ENCODE measurements at places on chromosomes 4 and X.
A peak's percentile ranks its signal among the peaks of the same experiment; 100 is the strongest.

- DNase-seq, result no peak
Observed at GRCh38 chrX:41692162-41692749, 3.5 kb downstream of the GPR34 start.

DNA sequence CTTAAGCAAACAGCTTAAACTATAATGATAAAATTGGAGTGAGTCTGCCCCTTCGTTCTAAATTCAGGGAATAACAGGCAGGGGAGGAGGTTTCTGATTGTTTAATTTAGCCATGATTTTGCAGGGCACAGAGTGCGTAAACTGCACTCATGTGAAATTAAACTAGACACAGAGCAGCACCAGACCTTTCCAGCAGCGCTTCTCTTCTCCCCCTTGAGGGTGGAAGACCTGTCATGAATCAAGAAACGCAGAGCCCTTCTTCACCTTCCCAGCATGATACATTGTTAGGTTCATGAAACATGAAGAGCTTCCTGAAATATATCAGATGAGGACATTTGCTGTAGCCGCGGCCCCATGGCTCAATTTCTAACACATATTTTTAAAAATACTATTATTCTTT is 63.1 kb downstream of the FAM114A1 start:
- DNase-seq, result no peak

DNA sequence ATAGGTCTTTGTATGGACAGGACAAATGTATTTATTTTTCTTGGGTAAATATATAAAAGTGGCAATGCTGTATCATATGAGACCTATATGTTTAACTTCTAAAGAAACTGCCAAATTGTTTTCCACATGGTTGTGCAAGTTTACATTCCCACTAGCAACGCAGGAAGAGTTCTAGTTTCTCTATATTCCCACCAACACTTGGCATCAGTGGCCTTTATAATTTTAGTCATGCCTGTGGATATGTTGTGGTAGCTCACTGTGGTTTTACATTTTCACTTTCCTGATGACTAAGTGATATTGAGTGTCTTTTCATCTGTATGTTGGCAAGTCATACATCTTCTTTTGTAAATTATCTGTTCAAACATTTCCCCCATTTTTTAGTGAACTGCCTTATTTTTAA is 126.0 kb downstream of the EMCN start:
- peak; percentile 24 for DNase-seq

DNA sequence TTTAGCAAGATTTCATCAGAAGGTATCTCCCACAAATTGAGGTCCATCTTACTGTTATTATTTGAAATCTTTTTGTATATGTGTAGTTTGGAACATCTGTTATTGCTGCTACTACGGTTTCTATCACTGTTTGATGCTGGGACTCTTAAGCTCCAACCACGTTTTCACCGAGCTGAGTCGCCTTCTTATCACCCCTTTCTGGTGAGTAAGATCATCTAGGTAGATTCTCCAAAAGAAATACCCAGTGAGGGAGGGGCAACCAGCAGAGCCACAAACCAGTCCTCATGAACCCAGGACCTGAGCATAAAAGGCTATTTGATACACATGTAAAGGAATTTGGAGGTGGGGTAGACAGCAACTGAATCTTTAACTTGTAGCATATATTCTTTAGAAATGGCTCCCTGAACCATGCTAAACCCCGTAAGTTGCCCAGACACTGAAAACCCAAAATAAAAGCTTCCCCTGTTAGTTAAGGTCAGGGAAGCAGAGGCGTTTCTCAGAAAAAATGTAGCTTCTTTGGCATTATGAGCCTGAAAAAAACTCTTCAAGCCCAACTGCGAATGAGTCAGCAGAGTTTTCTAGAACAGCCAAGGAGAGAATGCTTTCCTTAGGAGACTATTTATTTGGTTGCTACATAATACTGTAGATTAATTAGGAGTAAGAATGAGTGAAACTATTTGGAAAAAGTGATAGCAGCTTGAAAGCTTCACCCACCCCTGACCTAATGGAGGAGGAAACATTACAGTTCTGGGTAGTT is 53.8 kb upstream of the ATXN3L start:
- DNase-seq, result peak; percentile 58

GRCh38 chr4:104501290-104501689 is 6.6 kb upstream of the CXXC4 start:
- no peak for DNase-seq

DNA sequence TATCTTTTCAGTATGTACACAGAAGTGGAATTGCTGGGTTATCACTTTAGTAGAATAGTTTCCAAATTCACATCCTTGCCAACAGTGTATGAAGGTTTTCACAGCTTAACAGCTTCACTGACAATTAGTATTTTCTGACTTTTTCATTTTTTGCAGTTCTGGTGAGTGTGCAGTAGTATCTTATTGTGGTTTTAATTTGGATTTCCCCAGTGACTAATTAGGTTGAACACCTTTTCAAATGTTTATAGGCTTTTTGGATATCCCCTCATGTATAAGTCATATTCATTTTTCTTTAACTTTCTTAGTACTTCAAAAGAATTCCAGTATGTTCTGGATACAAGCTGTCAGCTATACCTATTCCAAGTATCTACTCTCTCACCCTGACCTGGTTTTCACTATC is 37.1 kb downstream of the BRCC3 start:
- no peak for DNase-seq

DNA sequence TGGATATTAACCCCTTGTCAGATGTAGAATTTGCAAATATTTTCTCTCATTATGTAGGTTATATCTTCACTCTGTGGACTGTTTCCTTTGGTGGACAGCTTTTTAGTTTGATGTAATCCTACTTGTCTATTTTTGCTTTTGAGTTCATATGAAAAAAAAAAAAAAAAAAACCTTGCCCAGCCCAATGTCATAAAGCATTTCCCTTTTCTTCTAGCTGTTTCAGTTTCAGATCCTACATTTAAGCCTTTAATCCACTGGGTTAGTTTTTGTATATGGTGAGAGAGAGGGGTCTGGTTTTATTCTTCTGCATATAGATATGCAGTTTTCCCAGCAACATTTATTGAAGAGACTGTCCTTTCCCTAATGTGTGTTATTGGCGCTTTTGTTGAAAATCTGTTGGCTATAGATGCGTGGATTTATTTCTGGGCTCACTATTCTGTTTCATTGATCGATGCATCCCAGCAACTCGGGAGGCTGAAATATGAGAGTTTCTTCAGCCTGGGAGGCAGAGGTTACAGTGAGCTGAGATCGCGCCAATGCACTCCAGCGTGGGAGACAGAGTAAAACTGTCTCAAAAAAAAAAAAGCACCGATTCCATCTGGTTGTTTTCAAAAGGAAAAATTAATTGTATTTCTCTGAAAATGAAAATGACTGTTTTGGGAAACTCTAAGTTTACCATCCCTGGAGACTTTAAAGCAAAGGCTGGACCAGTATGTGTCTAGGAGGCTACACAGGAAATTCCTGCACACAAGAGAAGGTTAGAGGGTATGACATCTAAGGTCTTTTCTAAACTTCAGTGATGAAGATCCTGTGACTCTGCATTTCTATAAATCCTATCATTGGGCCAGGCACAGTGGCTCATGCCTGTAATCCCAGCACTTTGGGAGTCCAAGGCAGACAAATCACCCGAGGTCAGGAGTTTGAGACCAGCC is 35.6 kb downstream of the STEEP1 start:
- no peak for DNase-seq

- no peak for DNase-seq
Observed at GRCh38 chr4:65510976-65511375, 159.3 kb downstream of the EPHA5 start.
